ENCODE measurements at places on chromosomes 3 and 15. TPM values are rescaled to one million over a fixed set of nuclear protein-coding genes. Genes with fewer than 3 reads are reported as not detected.

DAZL gene
- total RNA-seq: 1.8 TPM

- no peak for DNase-seq
These were observed 93.5 kb downstream of the PEAK1 start for GRCh38 chr15:77326366-77326765.

- DNase-seq: no peak
These were observed 20.1 kb upstream of the ARPIN start for GRCh38 chr15:89932880-89933279.

- DNase-seq: no peak
These were observed 17.9 kb downstream of the SERP1 start for GRCh38 chr3:150528354-150528797.
